ENCODE measurements at places on chromosomes 3 and 15. TPM values are rescaled to one million over a fixed set of nuclear protein-coding genes. Genes with fewer than 3 reads are reported as not detected.
A peak's percentile ranks its signal among the peaks of the same experiment; 100 is the strongest.

GRCh38 chr3:140706360-140706759, 28.5 kb downstream of the TRIM42 start:
- no peak for DNase-seq

DNA sequence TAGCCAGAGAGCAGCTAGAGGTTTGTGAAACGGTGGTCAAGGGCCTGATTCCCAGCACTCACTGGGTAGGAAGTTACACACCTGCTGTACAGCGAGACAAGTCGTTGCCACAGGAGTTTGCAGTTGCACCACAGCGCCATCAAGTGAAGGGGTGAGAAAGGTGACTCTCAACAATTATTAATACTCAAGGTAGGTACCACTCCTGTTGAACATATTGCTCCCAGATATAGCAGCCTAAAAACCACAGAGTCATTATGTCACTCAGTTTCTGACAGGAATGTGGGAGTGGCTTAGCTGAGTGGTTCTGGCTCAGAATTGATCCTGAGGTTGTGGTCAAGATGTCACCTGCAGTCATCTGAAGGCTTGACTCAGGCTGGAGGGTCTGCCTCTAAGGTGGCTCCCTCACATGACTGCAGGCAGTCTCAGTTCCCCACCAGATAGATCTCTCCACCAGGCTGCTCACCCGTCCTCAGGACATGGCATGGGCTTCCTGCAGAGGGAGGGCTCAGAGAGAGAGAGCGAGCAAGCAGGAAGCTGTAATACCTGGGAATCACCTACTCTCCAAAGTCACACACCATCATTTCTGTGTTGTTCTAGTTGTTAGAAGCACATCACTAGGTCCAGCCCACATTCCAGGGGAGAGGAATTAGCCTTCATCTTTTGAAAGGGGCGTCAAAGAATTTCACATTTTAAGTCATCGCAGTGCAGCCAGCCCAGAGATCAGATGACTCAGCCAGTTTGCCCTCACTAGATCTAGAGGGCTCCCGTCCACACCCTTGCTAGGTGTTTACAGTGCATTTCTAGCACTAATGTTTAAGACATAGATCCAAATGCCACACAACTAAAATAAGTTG, 17.0 kb upstream of the ANO10 start:
- peak; percentile 71 for DNase-seq

- peak; percentile 28 for DNase-seq
These were observed 196.8 kb upstream of the MBNL1 start for GRCh38 chr3:152071924-152072323.

Gene POPDC2
- 3.3 TPM for total RNA-seq

Gene IL17RD
- total RNA-seq: not detected

Gene AMT
- total RNA-seq: 3.8 TPM

Measured in activated CD8-positive, alpha-beta T cell treated with anti-CD3 and anti-CD28 coated beads, Interleukin-2, amount 10 ng/mL, durations not matched to agents 7 days and 5 days (primary cell).